ENCODE measurements at places on chromosomes 2 and 18.

DNA sequence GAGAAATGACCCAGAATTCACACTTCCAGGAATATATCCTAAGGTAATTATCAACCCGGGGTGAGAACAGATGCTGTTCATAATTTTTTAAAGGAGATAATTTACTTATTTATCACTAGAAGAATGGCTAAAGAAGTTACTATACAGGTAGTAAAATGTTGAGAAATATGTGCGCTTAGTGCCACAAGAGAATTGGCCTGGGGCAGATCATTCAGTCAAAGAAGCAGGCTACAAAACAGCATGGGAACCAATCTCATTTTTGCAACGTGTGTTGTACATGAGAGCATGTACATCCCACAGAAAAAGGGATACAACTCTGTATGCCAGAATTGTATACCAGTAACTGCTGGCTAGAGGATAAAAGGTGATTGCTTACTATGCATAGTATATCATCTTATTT is 75.2 kb downstream of the VIT start:
- DNase-seq, result no peak

DNA sequence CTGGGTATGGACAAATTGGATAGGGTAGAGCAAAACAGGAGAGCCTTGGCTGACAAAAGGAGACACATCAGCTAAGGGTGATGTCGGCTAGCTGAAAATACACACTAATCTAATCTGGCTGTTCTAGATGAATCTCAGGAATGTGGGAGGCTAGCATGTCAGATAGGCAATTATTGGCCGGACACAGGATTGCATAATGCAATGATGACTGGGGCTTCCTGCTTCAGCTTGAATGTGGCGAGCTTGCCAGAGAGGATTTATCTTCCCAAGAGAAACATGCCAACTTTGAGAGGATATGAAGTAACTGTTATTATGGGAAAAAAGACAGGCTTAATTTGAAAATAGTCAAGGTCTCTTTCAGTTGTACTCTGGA is 102.4 kb downstream of the TRIB2 start:
- DNase-seq, result peak; percentile 94

GRCh38 chr2:7620255-7620654 is 703.0 kb downstream of the RNF144A start:
- DNase-seq, result no peak

DNA sequence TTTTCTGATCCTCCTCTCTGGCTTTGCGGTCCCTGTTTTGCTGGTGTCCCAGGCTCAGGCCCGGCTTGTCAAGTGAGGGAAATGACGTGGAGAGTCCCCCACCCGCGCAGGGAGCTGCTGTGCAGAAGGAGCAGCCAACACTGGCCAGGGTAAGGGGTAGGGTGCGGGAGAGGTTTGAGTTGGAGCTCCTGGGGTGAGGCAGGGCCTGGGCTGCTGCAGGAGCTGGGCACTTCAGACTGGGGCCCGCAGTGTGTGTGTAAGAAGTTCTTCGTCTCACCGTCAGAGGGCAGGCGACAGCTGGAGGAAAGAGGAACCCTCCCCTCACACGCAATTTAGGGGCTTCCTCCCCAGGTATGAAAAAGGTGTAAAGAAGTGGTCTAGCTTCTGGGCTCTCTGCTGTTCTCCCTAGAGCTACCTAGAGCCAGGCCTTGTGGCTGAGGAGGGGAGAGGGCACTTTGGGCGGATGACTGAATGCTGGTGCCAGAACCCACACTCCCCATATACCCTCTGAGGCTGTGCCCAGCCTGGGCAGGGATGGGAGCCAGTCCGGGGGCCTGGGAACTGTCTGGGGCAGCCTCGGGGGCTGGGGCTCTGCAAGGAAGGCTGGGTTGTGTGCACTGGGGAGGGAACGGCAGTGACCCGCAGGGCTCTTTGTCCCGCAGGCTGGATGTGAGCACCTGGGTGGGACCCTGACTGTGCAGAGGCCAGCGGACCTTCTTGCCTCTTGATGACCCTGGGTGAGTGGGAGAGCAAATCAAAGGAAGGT is 11.8 kb downstream of the CELF4 start:
- DNase-seq, result no peak

GRCh38 chr2:110650346-110650745 is 27.5 kb downstream of the BUB1 start:
- no peak for DNase-seq

GRCh38 chr2:26522751-26523171 is 44.8 kb upstream of the OTOF start:
- DNase-seq, result no peak

DNA sequence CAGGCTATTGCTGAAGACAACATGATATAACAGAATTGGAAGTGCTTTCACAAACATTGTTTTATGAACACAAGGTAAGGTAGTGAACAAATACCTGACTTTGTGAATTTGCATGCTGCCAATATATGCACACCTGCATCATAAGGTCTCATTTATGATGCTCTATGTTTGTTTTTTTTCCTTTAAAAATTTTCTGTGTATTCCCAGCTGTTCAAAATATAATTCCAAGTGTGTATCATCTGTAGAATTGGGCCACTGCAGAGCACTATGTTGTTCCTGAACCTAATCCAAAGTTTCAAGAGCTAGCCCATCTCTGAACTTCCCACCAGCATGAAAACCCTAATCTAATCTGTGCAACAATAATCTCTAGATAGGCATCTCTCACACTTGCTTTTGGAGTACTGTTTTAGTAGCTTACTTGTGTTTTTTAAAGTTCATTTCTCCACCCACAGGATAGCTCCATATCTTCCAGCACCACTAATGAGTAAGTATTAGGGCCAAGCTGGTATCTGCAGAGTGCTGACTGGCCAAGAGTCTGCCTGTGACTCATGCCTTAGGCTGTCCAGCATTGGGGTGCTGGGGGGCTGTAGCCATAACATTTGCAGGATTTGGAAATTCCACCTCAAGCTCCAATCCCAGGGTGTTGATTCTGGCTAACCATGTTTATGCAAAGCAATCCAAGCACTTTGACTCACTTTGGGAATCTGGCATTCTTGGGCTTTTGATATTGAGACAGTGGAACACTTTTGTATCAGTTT is 208.2 kb upstream of the REV1 start:
- DNase-seq, result peak; percentile 96

- DNase-seq, result no peak
Observed at GRCh38 chr2:194867328-194867727, 789.7 kb upstream of the SLC39A10 start.

DNA sequence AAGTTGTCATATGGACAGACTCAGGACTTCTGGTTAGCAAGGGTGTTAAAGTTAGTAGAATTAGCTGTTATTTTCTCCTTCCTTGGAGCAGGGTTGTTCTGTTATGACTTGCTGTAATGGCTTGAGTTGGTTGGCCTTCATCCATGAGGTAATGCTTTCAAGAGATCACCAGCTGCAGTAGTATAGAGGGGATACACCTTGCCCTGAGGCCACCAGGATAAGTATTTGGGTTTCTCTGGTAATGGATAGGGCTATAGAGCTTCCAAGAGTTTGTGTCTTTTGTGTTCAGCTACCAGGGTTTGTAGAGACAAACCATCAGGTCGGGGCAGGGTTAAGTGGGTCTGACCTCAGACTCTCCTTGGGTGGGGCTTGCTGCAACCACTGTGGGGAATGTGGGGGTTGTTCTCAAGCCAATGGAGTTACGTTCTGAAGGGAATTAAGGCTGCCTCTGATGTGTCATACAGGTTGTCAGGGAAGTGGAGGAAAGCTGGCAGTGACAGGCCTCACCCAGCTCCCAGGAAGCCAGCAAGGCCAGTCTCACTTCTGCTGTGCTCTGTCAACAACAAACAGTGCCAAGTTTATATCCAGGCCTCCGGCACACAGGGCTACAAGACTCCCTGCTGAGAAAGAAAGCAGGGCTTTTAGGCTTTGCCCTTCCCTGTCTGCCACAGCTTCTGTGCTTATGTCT is 356.6 kb downstream of the SPAG16 start:
- no peak for DNase-seq

DNA sequence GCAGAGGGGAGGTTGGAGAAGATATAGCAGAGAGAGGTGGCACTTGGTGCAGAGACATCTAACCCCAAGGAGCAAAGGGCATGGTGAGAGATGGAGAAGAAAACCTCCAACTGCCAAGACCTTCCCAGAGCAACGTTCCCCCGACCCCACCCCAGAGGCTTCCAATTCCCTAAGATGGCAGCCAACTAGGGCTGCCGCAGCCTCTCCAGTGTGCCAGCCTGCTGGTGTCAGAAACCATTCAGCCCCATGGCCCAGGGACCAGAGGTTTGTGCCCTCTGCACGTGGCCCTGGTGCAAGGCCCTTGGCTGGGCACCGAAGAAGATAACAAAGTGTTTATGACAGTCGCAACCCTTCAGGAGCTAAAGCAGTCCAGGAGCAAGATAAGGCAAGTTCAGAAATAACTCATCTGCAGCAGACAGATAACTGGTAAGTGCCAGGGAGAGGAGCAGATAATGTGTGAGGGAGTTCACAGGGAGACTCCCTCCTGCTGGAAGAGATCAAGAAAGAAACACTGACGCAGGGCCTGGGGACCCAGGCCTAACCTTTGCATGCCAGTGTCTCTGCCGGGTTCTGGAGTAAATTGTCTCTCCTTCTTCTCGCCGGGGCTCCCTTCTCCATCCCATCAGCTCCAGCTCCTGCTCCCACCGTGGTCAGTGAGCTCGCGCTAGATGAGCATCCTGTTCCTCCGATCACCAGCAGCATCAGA is 66.1 kb upstream of the ID2 start:
- no peak for DNase-seq

GRCh38 chr2:207567671-207568070 is 37.9 kb downstream of the CREB1 start:
- no peak for DNase-seq

GRCh38 chr2:16482460-16482859 is 183.2 kb downstream of the CYRIA start:
- DNase-seq, result no peak

DNA sequence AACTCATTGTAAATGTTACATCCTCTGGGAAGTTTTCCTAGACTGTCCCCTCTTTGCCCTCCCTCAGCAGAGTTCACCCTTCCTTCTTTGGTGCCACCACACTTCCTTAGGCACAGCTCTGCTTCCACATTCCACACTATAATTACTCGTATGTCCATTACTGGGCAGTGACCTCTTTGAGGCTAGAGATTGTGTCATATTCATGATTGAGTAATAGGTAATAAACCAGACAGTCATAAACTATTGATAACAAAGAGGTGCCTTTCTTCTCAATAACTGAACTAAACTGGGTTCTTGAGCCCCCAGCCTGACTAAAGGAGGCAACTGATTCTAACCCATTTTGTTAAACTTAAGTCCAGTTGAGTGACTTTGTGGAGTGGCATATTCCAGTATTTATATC is 28.3 kb downstream of the MYO3B start:
- DNase-seq, result no peak

DNA sequence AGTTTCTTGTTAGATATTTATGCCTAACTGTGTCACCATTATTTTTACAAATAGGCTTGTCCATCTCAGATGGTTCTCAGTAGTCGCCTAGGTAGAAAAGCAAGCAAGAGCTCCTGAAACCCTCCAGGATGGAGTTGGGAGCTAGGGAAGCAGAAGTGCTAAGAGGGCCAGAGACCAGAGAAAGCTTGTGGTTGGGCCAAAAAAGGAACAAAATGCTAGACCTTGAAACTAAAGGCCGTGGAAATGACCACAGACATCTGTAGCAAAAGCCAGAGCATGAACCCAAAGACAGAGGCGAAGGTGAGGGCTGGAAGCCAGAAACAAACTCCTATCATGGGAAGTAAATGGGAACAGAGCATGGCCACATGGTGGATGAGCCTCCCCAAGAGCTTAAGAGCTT is 29.9 kb upstream of the RMDN2 start:
- no peak for DNase-seq

DNA sequence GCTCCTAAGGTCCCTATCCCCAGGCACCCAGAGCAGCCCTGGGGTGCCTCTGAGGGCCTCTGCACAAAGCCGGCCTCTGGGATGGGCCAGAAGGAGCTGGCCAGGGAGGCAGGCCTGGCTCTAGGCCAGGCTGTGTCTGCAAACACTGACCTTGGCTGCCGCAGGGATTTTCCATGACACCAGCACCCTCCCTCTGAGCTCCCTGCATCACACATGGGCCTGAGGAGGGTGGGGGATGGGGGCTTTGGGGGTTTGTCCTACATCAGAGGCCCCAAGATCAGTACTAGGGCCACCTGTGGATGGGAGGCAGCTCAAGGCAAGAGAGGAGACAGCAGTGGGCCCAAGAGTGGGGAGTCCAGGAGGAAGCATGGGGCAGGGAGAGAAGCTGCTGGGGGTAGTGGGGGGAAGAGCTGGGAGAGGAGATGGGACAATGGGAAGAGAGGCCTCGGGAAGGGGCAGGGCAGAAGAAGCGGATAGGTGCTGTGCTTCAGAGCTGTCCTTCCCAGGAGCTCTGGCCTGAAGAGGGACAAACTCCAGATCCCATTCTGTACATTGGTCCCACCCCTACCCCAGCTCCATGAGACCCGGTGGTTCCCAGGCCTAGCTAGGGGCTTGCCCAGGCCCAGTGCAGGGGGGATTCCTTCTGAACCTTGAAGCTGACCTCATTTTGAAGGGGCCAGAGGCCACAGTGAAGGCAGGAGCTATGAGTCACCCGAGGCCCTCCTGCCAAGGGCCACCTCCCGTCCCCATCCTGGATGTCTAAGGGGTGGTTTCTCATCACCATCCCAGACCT is 28.0 kb downstream of the KCNK3 start:
- peak; percentile 66 for DNase-seq
